ENCODE measurements at places on chromosomes 3 and 15. TPM values are rescaled to one million over a fixed set of nuclear protein-coding genes. Genes with fewer than 3 reads are reported as not detected.

Gene TRA2B
- total RNA-seq: 473 TPM

Gene FBN1
- total RNA-seq: 322 TPM

Gene DUOXA2
- not detected for total RNA-seq

Gene MFN1
- 70.6 TPM for total RNA-seq

Gene MOBP
- total RNA-seq: not detected

Gene ANKRD63
- not detected for total RNA-seq

Gene FRMD4B
- 60.3 TPM for total RNA-seq

Gene ACAN
- total RNA-seq: 44.0 TPM

Gene FEZF2
- 14.3 TPM for total RNA-seq

Gene NKTR
- total RNA-seq: 337 TPM

Gene CCR8
- not detected for total RNA-seq

Gene SEMA3G
- 9.6 TPM for total RNA-seq

Gene CLDND1
- total RNA-seq: 155 TPM

Gene GOLGA6B
- total RNA-seq: not detected

Gene RHOA
- 345 TPM for total RNA-seq

Gene FURIN
- total RNA-seq: 30.1 TPM

Gene CYP1A2
- not detected for total RNA-seq

Gene NOX5
- total RNA-seq: 0.55 TPM

Gene NPAP1
- 0.27 TPM for total RNA-seq

Gene VGLL3
- 20.8 TPM for total RNA-seq

Gene PODXL2
- 99.9 TPM for total RNA-seq

Gene DOCK3
- 13.9 TPM for total RNA-seq

Gene LTK
- 2.3 TPM for total RNA-seq

Gene WDR93
- 0.66 TPM for total RNA-seq

Gene THRB
- total RNA-seq: 41.6 TPM

Gene COL7A1
- 21.8 TPM for total RNA-seq
